Posterior vena cava (tissue), 2 donors: ENCODE measurements at places on chromosomes 6 and 20. TPM values are rescaled to one million over a fixed set of nuclear protein-coding genes. Genes with fewer than 3 reads are reported as not detected.
A peak's percentile ranks its signal among the peaks of the same experiment; 100 is the strongest.

RAET1L gene
- total RNA-seq = not detected

GRCh38 chr6:157233686-157234085, 89.6 kb downstream of the TMEM242 start:
- peak; percentile 44 for DNase-seq

- no peak for DNase-seq
Measured at GRCh38 chr20:62331347-62331746, 28.6 kb downstream of the ADRM1 start.

DNA sequence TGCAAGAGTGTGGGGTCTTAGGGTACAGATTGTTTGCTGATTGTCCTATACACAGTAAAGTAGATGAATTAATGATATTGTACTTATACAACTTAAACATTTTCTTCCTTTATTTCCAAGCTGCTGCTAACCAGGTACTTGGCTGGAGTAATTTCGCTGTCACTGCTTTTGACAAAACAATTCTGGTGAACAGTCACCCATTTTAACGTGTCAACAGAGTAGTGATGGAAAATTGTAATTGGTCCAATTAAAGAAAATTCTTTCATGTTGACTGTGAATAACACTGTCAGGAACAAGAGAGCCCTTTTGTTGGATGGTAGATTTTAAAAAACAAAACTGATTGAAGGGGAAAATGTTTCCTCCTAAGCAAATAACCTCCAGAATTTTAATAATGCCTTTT, 26.4 kb upstream of the MROH8 start:
- DNase-seq = no peak
